Effector memory CD8-positive, alpha-beta T cell (primary cell): ENCODE measurements at places on chromosomes 16 and 17.

GRCh38 chr17:69388822-69389442 is 25.6 kb upstream of the MAP2K6 start:
- no peak for DNase-seq
- peaks cover 19% of the 10 kb centered on the region for H3K27me3 ChIP-seq
- H3K4me1 ChIP-seq, result no peaks in the 10 kb centered on the region
- H3K4me3 ChIP-seq, result no peak overlapping the region
- peaks cover 3% of the 10 kb centered on the region for H3K36me3 ChIP-seq

- no peak overlapping the region for H3K27ac ChIP-seq
- H3K36me3 ChIP-seq, result no peaks in the 10 kb centered on the region
- H3K4me1 ChIP-seq, result peaks cover 6% of the 10 kb centered on the region
- peaks cover 20% of the 10 kb centered on the region for H3K27me3 ChIP-seq
Measured at GRCh38 chr17:57889892-57890856, 40.3 kb upstream of the MRPS23 start.

DNA sequence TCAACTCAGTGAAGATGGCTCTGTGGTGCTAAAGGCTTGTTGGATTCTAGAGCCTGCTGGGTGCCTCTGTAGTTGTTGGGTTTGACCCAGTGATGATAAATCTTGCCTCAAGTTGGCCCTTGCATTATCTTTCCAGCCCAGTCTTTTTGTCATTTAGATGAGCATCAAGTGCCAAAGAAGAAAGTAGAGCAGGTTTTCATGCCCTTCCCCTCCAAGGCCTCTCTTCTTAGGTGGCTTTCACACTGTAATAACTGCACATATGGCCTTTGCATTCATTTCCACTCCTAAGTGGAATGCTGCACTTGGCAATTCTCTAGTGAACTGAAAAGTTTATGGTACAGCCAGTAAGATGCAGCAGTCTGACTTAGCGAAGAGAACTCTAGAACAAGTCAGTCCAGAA is 165.1 kb downstream of the PHKB start:
- H3K27ac ChIP-seq, result no peak overlapping the region
- DNase-seq, result no peak
- no peaks in the 10 kb centered on the region for H3K36me3 ChIP-seq
- H3K27me3 ChIP-seq, result no peaks in the 10 kb centered on the region
- H3K4me3 ChIP-seq, result no peak overlapping the region

GRCh38 chr17:69232650-69233049 is 4.0 kb upstream of the ABCA10 start:
- H3K27ac ChIP-seq, result no peak overlapping the region
- H3K4me3 ChIP-seq, result no peak overlapping the region
- H3K27me3 ChIP-seq, result no peaks in the 10 kb centered on the region
- no peaks in the 10 kb centered on the region for H3K36me3 ChIP-seq
- no peaks in the 10 kb centered on the region for H3K4me1 ChIP-seq

DNA sequence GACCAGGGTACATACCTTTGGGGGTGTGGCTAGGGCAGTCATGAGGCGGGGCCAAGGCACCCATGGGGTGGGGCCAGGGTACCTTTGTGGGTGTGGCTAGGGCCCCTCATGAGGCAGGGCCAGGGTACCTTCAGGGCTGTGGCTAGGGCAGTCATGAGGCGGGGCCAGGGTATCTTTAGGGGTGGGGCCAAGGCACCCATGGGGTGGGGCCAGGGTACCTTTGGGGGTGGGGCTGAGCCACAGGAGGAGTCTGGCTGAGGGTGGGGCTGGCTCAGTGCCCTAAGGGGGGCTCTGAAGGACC is 3.5 kb downstream of the GNG13 start:
- H3K27me3 ChIP-seq, result peaks cover 31% of the 10 kb centered on the region
- H3K4me3 ChIP-seq, result no peak overlapping the region
- no peaks in the 10 kb centered on the region for H3K36me3 ChIP-seq

DNA sequence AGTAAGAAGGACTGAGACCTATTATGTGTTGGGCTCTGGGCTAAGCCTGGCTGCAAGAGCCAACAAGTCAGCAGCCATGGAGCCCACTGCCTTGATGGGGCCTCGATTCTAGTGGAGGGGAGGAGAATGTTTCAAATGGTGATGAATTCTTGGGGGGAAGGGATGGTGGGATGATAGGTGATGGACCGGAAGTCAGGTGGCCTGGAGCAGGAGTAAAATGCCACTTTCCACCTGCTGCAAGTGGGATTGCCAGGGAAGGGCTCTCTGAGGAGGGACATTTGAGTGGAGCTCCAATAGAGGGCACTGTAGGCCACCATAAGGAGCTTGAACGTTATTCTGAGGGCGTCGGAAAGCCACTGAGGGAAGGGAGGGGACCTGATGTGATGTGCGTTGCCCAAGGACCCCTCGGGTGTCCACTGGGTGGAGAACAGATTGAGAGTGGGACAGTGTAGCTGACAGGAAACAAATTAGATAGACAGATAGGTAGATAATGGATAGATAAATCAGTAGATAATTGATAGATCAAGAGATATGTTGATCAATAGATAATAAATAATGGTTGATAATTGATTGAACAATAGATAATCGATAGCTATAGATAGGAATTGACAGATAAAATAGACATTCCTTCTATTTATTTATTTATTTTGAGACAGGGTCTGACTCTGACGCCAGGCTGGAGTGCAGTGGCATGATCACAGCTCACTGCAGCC is 18.2 kb upstream of the NXPH3 start:
- H3K36me3 ChIP-seq, result peaks cover 4% of the 10 kb centered on the region
- H3K27me3 ChIP-seq, result peaks cover 9% of the 10 kb centered on the region
- peak; percentile 34 for DNase-seq
- H3K27ac ChIP-seq, result no peak overlapping the region

- H3K27ac ChIP-seq, result no peak overlapping the region
- H3K36me3 ChIP-seq, result no peaks in the 10 kb centered on the region
- DNase-seq, result no peak
- H3K27me3 ChIP-seq, result peaks cover 46% of the 10 kb centered on the region
Measured at GRCh38 chr16:77801817-77802216, 13.5 kb downstream of the VAT1L start.
